ENCODE measurements at places on chromosomes 13 and 19.

DNA sequence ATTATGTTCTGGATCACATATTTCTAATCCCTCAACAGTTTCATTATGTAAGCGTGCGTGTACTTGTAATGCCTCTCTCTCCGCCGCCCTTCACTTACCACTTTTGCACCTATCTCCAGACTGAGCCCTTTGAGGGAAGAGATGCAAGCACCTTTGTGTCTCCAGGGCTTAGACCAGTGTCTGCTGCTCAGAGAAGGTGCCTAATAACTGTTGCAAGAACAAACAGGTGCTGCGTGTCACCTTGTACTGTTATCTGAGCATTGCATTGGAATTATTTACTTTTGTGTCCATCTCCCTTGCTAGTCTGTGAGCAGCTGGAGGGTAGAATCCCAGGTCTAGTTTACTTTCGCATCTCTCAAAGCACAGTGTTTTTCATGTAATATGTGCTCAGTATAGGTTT is 156.2 kb downstream of the FLT1 start:
- no peak for DNase-seq

- DNase-seq = no peak
Observed at GRCh38 chr13:20446405-20446804, 79.3 kb downstream of the CRYL1 start.

DNA sequence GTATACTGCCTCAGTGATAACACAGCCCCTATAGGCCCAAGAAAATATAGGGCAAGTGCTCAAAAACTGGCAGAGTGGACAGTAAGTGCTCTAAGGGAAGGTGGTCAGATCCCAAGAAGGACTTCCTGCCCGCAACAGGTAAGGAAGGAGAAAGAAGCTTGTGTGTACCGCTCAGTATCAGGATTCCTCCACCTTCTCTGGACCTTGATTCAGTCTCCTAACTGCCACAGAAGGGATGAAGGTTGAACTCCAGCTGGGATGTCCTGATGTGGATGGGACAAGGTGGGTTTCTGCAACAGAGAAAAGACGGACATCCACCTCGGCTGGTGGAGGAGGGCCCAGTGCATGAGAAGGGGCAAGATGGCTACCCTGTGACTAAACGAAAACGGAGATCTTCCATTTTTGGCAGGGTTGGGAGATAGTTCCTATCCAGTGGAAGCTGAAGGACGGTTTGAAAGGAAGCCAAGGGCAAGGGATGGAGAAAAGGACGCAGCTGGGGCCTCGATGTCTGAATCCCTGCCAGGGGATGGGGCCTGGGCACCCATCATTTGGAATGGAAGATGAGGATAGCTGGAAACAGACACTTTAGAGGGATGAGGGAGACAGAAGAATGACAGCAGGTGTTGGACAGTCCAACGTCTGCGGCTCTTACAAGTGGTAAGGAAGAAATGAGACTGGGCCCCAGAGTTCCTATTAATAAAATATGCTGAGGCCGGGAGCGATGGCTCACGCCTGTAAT is 1.3 kb upstream of the ATF5 start:
- no peak for DNase-seq

DNA sequence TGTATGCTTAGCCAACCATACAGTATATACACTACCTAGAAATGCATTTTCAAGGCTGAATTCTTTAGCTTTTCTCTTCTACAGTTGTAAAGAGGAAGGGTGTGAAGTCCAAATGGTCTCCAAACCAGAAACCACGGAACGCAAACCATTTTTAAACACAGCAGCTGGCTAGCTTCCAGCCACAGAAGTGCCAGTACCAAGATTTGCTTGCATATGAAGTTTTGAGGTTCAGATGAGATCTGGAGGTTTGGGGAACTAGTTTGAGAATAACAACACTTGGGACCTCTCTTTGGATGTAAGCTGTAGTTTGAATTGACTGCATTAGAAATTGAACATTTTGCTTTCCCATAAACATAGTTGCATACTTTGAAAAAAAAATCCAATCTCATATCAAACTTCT is 1243.5 kb downstream of the EFNB2 start:
- DNase-seq = no peak

- no peak for DNase-seq
Observed at GRCh38 chr19:58538257-58539168, 5.4 kb upstream of the TRIM28 start.

- DNase-seq = no peak
Observed at GRCh38 chr13:94537740-94538630, 58.0 kb downstream of the TGDS start.

- DNase-seq = no peak
Observed at GRCh38 chr13:83295686-83296085, 586.6 kb downstream of the SLITRK1 start.

GRCh38 chr13:99151516-99151915 is 49.1 kb upstream of the UBAC2 start:
- DNase-seq = no peak

DNA sequence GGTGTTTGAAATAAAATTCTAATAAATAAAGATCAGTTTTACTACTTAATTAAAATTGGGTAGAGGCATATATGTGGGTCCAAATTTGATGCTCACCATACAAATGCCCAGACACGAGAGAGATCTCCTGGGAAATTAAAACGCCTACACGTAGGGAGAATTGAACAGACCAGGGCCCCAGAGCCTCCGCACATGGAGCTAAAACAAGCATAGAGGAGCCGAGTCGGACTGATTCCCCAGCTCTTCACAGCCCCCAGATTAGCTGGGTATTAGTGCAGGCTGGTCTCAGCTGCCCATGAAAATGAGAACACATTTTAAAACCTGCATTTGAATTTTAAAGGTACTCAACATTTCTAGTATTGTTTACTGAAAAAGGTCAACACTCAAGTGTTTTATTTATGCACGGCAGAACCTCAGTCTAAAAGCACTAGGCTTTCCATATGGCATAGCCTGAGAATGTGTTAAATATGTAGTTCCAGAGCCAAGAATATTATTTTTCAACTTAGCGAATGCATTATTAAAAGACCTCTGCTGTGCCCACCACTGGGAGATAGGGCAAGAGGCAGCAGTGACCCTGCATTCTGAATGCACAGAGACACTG is 344.8 kb downstream of the ENOX1 start:
- no peak for DNase-seq

DNA sequence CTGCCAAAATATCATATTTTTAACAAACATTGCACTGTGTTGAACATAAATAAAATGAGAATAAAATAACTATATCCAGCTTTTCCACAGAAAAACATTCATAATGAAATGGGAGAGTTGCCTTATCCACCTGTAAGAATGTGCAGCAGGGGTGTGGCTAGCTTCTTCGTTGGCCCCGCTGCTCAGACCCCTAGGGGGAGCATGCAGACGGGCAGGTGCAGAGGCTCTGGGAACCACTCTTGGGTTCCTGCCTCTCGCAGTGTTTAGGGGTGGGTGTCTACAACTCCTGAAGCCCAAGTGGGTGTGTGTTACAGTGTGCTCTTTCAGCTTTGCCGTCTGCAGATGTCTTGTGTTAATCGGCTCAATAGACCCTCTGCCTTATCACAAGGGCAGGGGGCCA is 121.7 kb downstream of the SLITRK5 start:
- no peak for DNase-seq

DNA sequence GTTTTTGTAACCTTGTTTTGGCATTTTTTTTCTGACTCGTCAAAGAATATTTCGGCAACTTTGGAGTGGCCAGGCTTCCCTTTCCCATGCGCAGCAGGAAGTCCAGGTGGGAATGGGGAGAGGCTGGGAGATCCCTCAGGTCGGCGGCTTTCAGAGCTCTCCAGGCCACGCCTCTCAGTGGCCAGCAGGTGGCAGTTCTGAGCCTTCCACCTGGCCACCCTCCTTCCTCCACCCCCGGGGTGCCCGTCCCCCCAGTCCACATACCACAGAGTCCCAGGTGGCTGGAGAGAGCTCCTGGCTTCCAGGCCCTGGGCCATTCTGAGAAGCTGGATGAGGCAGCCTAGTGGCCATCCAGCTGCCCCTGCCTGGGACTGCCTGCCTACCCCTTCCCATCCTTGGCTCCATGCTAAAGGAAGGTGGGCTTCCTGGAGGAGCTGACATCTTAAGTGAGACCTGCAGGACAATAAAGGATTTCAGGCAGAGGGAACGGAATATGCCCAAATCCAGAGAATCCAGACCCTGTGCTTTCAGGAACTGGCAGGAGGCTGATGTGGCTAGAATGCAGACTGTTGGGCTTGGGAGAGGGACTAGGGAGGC is 46.3 kb downstream of the CCNE1 start:
- no peak for DNase-seq

DNA sequence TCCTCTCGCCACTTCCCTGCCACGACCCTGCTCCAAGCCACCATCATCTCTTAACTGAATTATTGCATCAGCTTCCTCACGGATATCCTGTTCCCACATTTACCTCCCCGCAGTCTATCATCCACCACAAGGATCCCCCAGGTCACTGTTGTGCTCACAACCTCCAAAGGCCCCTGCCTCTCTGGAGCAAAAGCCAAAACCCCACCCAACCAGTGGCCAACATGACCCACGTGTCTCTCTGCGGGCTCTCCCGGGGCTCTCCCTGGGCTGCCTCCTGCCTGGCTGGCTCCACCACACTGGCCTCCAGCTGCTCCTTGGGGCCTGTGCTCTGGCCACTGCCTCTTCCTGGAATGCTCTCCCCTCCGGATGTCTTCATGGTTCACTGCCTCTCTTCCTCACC is 809.3 kb downstream of the UQCRFS1 start:
- no peak for DNase-seq

GRCh38 chr13:99969453-99969918 is 2.1 kb downstream of the ZIC5 start:
- DNase-seq = no peak

DNA sequence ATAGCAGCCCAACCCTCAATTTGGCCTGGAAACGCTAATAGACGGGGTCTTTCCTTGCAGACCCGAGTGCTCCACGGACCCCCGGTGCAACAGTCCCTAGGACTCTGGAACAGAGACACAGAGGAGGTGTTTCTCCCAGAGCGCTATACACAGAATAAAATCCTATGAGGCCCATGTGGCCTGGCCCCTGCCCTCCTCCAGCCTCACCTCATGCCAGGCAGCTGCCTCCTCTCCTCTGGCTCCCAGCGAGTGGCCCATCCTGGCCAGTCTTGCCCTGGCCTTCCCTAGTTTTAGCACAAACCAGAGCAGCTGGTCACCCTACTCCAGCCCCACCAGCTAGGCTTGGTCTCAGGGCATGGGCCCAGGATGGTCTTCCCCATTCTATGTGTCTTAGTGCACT is 20.3 kb downstream of the POP4 start:
- DNase-seq = no peak

GRCh38 chr13:28258417-28258816 is 120.1 kb downstream of the PAN3 start:
- DNase-seq = no peak

GRCh38 chr19:1935484-1936208 is 5.3 kb upstream of the CSNK1G2 start:
- no peak for DNase-seq

- no peak for DNase-seq
Observed at GRCh38 chr13:97278435-97279411, 56.6 kb downstream of the MBNL2 start.

DNA sequence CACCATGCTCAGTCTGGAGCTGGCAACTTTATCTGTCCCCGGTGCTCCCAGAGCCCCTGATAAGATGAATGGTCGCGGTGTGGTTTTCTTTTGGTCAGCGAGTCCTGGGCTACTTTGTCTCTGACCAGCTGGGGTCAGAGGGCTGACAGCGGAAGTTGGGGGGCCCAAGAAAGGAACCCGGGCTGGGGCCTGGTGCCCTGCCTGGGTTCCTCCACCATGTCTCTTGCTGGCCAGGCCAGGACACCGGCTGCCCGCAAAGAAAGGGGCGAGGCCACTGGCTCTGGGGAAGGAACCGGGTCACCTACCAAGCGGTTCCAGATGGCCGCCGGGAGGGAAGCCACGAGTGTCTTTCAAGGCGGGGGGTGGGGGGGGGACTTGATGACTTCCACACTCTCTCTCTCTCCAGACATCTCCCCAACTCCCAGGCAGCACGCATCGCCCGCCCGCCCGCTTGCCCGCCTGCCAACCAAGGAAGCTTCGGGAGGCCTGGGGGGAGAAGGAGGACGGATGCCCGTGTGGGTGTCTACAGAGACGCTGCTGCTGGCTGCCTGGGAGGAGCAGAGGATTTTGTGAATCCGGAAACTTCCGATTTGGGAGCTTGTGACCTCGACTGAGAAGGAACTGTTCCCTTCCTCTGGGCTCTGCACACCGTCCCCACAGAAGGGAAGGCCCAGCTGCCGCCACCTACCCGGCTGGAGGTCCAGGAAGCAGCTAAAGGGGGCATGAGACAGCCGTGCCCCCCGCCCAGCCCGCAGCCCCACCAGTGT is 1.1 kb downstream of the PIP5K1C start:
- DNase-seq = no peak

GRCh38 chr13:31352467-31352866 is 152.7 kb downstream of the B3GLCT start:
- DNase-seq = no peak

- no peak for DNase-seq
Observed at GRCh38 chr19:34173193-34173956, 1.1 kb downstream of the LSM14A start.

DNA sequence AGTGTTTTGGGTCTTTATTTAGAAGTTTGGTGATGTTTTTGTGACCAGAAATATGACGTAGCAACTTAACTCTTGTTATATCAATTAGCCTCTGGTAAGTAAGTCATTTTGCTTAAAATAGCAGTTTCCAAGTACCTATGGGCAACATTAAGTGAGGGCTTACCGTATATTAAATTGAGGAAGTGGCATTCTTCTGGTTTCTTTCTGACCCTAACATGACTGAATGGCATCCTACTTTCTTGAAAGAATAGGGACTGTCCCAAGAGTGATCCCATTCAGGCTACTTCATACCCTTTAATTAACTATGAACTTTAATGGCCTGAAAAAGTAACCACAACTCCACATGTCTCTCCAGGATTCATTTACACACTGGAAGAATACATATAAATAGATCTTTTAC is 106.6 kb downstream of the MZT1 start:
- no peak for DNase-seq

- DNase-seq = no peak
Observed at GRCh38 chr19:9958379-9958821, 22.1 kb upstream of the OLFM2 start.

DNA sequence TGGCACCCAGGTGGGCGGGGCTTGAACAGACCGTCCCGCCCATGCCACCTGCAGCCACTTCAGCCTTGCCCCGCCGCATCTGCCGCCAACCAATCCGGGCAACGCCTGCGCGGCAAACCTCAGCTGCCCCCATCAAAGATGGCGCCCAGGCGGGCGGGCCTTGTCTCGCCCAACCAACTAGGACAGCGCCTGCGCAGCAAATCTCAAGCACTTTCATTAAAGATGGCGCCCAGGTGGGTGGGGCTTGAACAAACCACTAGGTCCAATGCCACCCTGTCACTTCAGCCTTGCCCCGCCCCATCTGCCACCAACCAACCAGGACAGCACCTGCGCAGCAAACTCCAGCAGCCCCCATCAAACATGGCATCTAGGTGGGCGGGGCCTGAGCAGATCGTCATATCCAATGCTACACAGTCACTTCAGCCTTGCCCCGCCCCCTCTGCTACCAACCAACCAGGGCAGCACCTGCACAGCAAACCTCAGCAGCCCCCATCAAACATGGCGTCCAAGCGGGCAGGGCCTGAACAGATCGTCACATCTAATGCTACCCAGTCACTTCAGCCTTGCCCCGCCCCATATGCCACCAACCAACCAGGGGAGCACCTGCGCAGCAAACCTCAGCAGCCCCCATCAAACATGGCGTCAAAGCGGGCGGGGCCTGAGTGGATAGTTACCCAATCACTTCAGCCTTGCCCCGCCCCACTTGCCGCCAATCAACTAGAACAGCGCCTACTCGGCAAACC is 1.4 kb downstream of the PEG3 start:
- DNase-seq = no peak
